ENCODE measurements at places on chromosomes 11 and 22. TPM values are rescaled to one million over a fixed set of nuclear protein-coding genes. Genes with fewer than 3 reads are reported as not detected.

DNA sequence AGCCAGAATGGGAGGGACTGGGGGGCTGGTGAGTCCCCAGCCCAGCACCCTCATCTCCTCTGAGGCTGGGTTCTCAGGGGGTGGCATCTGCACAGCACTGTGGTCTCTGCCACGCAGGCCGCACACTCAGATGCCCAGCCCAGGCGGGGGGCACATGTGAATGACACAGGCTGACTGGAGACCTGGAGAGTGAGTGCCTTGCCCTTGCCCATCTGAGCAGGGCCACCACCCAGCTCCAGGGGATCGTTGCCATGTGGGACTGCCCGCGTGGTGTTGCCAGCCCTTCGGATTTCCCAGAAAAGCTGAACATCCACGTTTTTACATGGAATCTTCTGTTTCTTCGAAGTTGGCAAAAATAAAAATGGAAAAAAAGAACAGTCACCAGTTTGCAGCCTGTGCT is 18.9 kb downstream of the PRDM11 start:
- DNase-seq: no peak

DNA sequence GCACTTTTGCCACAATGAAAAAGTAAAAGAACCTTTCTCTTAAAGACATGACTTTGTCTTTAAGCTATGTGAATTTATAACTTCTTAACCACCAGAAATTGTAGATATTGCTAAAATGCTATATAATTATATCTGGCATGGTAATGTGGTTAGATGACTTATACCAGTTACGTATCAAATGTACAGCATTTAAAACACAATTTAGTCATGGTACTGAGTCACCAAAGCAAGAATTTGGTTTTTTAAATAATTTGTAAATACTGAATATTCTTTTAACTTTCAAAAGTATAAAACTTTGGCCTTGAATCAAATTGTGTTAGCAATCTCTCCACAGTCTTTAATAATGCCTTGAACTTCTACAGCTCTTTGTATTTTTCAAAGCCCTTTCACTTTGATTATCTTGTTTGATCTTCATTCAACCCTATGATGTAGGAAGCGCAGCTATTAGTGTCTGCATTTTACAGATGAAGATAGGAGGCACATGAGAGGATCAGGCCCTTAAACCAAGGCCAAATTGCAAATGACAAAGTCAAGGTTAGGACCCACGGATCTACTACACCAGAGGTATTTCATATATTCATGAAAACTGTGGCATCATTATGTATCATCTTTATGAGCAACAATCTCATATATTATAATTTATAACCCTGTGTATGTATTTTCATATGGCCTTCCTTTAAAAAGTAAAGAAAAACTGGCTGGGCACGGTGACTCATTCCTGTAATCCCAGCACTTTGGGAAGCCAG is 4.4 kb upstream of the SYTL2 start:
- no peak for DNase-seq

- no peak for DNase-seq
Measured at GRCh38 chr11:119476666-119477331, 53.8 kb upstream of the THY1 start.

- DNase-seq: no peak
Measured at GRCh38 chr11:776561-777287, 563 bp downstream of the GATD1 start.

- DNase-seq: no peak
Measured at GRCh38 chr22:47010211-47010610, 247.8 kb downstream of the TBC1D22A start.

GRCh38 chr11:132838627-132839026 is 693.7 kb downstream of the OPCML start:
- no peak for DNase-seq

GRCh38 chr11:63839508-63840355 is 822 bp downstream of the MARK2 start:
- peak; percentile 53 for DNase-seq

- DNase-seq: no peak
Measured at GRCh38 chr11:61685617-61685967, 5.4 kb downstream of the DAGLA start.

- no peak for DNase-seq
Measured at GRCh38 chr11:103528046-103528445, 418.8 kb downstream of the DYNC2H1 start.

DNA sequence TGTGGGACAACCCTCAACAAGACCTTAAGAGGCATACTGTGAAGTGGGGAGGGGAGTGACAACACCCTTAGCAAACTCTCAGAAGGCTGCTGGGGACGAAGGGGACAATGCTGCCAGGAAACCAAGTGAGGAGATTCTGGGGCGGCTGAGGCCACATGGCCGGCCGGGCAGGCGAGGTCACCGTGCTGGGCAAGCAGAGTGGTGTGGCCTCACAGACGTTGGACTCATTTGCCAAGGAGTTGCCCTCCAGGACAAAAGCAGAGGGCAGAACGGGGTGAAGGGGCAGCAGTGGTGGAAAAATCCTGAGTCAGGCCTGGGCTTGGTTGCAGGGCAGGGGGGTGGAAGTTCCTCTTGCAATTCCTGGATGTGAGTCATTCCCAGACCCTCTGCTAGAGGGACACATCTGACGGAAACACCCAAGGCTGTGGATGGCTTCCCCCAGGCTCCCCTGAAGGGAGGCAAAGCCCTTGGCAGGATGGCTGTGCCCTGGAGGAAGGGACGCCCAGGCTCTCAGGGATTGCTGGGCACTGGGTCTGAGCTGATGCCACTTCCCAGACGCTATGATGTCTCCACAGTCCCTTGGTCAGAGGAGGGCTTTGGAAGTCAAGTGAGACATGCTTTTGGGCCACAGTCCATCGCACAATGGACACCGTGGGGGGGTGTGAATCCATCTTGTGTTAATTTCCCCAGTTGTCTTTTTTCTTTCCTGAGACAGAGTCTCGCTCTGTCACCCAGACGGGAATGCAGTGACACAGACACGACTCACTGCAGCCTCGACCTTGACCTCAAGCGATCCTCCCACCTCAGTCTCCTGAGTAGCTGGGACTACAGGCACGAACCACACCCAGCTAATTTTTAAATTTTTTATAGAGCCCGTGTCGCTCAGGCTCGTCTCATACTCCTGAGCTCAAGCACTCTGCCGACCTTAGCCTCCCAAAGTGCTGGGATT is 16.2 kb upstream of the SHANK3 start:
- peak; percentile 70 for DNase-seq

GRCh38 chr22:17046566-17047348 is 38.0 kb upstream of the IL17RA start:
- DNase-seq: no peak

DNA sequence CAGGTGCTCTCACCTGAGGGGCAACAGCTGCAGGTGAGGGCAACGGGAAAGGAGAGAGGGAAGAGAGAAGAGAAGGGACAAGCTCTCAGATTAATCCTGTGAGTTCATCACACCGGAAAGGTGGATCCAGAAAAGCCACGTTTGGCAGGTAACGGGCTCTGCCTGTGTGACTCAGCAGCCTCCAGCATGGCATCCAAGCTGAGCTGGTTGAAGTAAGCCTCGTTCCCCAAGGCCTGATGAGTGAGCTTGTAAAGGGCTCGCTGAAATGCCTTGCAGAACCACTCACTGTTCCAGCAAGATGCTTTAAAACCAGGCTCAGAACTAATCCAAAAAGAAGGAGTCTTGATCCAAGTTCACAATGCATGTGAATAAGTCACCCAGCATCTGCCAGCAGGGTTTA is 206.9 kb upstream of the TMEM45B start:
- no peak for DNase-seq

DNA sequence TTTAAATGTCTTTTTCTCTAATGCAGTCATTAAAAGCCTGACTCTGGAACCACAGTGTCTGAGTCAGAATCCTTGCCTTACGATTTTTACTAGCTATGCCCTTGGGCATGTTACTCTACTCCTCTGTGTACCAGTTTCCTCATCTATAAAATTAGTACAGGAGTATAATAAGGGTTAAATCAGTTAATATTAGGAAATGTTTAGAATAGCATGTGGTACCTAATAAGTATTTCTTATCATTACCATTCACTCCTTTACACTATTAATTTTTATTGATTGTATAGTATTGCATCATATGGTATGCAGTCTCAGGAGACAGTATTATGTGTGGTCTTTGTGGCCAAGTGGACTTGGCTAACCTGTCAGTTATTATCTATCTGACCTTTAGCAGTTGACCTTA is 68.2 kb downstream of the METTL15 start:
- no peak for DNase-seq

GRCh38 chr11:56509439-56509838 is 18.3 kb upstream of the OR5M8 start:
- no peak for DNase-seq

DNA sequence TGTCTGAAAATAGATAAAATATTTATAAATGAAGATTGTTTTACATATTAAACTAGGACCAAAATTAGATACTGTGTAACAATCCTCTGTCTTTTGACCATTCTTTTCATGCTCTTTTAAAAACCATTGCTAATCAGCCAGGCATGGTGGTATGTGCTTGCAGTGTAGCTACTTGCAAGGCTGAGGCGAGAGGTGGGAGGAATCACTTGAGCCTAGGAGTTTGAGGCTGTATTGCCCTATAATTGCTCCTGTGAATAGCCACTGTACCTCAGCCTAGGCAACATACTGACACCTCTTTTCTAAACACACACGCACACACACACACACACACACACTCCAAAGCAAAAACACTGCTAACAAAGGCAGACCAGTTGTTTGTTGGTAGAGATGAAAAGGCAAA is 259.2 kb downstream of the JRKL start:
- DNase-seq: no peak

GRCh38 chr11:9073466-9074225 is 17.8 kb downstream of the SCUBE2 start:
- no peak for DNase-seq

DNA sequence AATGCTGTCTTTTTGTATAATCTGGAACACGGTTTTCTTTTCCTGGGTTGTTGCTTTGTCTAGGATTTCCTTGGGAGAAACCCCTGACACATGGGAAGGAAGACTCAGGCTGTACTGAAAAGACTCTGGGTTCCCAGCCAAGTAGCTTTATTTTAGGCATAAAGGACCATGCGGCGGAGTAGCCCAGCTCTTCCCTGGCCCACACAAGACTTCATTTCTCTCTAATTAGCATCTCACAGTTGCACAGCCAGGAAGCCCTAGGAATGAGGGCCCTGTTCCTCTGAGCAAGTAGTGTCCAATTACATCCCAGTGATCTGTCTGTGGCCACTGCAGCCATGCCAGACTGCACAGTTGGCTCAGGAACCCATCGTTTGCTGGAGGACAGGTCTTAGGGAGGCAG is 319.5 kb downstream of the TENM4 start:
- DNase-seq: no peak

GRCh38 chr11:111652184-111652583 is 49.9 kb downstream of the SIK2 start:
- DNase-seq: no peak

DNA sequence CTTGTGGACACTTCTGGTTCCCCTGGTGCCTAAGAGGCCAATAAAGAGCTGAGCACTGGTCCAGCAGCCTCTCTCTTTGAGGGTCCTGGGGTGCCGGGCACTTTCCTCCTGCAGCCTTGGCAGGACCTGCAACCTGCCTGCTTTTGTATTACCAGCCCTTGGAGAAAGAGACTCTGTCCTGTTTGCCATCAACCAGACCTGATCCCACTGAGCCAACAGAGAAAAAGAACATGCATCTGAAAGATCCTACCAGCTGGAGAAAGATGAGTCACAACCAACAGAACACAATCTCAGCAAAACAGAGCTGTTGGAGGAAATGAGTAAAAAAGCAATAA is 321.0 kb downstream of the DDX10 start:
- no peak for DNase-seq

- no peak for DNase-seq
Measured at GRCh38 chr11:112797648-112798293, 163.4 kb upstream of the NCAM1 start.

DNA sequence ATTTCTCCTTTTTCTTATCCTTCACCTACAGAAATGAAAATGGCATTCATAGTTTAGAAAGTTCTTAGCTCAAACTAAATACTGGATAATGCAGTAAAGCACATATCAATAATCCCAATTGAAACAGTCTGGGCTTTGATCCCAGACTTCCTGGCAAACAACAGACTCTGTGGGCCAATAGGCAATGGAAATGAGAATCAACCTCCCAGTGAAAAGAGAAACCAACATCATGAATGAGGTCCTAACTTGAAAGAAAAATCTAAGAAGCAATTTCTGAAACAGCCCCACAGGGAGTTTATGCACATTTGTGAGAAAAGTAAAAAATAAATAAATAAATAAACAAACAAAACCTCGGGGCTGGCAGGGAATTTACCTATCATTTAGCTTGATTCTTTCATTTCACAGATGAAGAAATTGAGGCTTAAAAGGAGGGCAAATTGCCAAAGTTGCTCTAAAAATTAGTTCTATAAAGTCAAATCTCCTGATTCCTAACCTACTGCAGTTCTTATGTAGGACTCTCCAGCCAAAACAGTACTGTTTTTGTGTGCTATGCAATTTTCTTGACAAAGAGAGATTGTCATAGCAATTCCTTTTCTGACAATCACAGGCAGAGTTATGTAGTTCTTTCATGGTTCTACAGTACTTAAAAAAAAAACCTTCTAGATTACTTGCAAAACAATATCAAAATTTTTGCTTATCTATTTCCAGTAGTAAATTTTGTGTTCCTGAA is 265.8 kb downstream of the GRM5 start:
- no peak for DNase-seq

GRCh38 chr11:45259592-45259991 is 26.5 kb downstream of the SYT13 start:
- DNase-seq: no peak

DNA sequence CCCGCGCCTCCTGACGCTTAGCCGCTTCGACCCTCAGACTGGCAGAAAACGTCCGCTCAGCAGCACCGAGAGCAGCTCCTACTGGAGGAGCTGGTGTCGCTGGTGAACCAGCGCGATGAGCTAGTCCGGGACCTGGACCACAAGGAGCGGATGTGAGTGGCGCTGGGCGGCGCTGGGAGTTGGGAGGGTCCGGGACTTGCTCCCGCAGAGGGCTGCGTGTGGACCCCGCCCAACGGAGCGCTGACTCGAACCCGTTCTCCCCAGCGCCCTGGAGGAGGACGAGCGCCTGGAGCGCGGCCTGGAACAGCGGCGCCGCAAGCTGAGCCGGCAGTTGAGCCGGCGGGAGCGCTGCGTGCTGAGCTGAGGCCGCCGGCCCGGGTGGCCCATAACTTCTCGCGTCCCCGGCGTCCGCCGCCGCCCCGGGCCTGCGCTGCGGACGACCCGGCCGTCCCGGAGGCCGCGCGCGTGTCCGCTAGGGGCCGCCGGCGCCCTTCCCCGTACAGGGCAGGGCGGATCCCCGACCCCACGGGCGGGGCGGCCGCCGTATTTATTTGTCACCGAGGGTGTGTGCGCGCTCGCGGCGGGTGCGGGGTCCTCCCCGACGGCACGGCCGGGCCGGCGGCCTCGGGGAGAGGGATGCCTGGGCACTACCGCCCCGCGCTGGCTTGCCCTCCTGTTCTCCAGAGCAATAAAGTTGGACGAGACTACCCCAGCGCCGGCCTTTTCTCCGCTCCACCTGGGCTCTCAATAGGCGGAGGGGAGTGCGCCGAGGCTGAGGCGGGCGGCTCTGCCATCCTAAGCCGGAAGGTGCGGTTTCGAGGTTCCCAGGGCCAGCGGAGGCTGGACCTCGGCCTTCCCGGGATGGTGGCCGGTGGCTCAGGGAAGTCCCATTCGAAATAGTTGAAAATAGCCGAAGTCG is 3.4 kb downstream of the KCNK7 start:
- no peak for DNase-seq

Gene CCDC86
- polyA plus RNA-seq: 21.0 TPM

Gene FGF19
- not detected for polyA plus RNA-seq

Gene LRRC32
- polyA plus RNA-seq: 44.8 TPM

Gene ELFN2
- 1.5 TPM for polyA plus RNA-seq

Gene CHKB
- 85.9 TPM for polyA plus RNA-seq

Gene F2
- 0.56 TPM for polyA plus RNA-seq

Gene ZNF280B
- polyA plus RNA-seq: 3.7 TPM

Gene PSMA1
- polyA plus RNA-seq: 170 TPM

Gene FAM111B
- polyA plus RNA-seq: 11.5 TPM

Gene OLFML1
- polyA plus RNA-seq: 49.5 TPM

Gene MAPK12
- polyA plus RNA-seq: 24.8 TPM

Gene MCM5
- polyA plus RNA-seq: 65.3 TPM
